ENCODE measurements at places on chromosomes 1 and 21.

- DNase-seq, result no peak
These were observed 67.2 kb downstream of the ALG14 start for GRCh38 chr1:95005584-95005983.

- no peak for DNase-seq
These were observed 125.4 kb upstream of the TMEM51 start for GRCh38 chr1:15028102-15028501.

- no peak for DNase-seq
These were observed 51.4 kb downstream of the ADCY10 start for GRCh38 chr1:167862432-167863076.

DNA sequence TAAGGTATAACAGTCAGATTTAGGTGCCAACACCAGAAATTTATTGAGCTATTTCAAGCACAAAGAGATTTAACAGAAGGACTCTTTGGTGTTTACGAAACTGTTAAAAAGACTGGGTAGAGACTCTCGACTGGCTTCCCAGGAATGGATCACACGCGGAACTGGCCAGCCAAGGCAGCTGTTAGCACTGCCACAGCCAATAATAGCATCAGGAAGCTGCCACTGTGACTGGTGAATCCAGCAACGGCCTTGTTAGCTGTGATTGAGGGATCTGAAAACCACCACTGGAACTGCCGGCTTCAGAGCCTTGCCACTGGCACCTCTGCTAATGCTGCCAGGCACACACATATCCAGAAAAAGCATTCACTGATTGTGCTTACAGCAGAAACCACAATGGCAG, 10.6 kb upstream of the SIM2 start:
- no peak for DNase-seq

DNA sequence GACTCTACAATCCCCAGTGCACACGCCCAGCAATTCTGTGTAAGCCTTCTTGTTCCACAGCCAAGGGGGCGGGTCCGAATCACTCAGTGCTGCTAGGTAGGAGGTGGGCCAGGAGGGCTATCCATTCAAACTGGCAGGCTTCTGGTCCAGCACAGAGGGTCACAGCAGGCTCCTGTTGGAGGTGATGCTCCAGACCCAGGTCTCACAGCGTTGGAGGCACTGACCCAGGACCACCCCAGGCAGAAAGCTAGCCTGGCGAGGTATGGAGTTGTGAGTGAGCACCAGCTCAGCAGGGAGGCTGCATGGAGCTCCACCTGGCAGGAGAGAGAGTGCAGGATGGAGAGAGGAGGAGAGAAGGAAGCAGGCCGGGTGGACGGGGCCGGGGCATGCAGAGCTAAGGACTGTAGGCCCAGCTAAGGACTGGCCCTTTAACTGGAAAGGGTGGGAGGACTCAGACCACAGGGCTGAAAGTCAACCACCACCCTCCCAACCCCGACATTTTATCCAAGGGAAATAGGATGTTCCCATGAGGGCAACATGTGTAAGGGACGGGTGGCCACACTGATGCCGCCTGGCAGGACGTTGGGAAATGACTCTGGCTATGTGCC, 38.7 kb downstream of the GPR161 start:
- no peak for DNase-seq

- DNase-seq, result no peak
These were observed 360.0 kb downstream of the HHAT start for GRCh38 chr1:210688512-210689234.

DNA sequence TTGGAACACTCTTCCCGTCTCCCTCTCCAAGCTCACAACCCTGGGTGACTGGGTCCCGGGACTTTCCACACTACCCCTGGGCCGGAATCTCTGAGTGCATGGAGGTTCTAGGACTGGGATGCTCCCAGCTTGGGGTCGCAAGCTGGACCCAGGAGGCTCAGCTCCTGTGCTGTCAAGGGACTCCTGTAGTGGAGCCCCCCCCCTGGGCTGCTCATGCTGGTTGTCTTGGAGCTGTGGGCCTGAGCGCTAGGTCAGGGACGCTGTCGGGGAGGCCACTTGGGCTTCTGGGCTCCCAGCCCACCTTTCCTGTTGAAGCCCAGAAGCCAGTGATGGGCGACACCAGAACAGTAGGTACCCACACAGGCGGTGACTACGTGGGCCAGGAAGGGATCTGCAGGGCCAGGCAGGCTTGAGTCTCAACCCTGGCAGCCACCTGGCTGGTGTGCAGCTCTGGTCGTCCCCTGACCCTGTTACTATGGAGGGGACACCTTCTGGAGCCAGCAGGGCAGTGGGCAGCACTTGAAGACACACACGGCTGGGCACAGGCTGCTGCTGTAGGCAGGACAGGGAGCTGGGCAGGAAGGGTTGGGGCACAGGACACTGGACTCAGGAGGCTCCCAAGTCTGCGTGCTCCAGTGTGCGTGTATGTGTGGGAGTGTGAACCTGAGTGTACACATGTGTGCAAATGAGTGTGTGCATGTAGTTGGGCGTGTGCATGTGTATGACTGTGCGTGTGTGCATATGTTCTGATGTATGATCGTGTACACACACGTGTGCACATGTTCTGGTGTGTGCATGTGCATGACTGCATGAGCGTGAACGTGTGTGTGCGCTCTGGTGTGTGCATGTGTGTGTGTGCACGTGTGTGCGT, 3.0 kb downstream of the MMEL1 start:
- no peak for DNase-seq
